ENCODE measurements at places on chromosomes 1 and 21.

DNA sequence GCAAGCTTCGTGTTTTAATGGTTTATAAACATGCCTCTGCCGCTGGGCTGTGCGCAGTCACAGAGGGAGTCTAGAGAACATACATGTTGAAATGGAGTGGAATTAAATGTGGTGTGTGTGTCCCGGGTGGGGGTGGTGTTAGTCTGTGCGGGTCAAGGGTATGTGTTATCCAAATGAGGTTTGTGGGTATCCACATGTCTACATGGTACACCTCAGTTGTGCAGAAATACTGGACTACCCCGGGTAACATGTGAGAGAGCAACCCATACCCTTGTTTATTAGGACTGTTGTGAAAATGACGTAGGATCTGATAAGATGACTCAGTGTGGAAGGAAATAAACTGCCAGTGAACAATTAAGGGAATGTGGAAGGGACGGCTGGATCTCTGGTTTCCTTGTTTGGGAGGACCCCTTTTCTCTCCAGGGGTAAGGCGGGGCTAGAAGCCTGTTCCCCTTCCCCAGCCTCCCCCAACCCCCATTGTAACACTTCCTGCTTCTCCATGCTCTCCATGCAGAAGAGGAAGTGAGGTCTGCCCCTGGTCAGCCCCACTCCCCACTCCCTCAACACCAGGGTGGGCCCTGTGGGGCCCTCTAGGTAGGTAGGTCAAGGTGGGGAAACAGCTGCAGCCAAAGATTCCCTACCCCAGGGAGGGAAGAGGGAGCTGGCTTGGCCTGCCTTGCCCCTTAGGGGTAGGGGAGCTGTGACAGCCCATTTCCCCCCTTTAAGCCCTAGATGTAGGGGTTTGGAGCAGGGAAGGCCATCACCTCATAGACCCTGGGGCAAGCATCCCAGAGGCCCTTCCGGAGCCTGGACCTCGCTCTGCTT lies 690 bp downstream of the EPS8L3 start:
- no peak for DNase-seq

DNA sequence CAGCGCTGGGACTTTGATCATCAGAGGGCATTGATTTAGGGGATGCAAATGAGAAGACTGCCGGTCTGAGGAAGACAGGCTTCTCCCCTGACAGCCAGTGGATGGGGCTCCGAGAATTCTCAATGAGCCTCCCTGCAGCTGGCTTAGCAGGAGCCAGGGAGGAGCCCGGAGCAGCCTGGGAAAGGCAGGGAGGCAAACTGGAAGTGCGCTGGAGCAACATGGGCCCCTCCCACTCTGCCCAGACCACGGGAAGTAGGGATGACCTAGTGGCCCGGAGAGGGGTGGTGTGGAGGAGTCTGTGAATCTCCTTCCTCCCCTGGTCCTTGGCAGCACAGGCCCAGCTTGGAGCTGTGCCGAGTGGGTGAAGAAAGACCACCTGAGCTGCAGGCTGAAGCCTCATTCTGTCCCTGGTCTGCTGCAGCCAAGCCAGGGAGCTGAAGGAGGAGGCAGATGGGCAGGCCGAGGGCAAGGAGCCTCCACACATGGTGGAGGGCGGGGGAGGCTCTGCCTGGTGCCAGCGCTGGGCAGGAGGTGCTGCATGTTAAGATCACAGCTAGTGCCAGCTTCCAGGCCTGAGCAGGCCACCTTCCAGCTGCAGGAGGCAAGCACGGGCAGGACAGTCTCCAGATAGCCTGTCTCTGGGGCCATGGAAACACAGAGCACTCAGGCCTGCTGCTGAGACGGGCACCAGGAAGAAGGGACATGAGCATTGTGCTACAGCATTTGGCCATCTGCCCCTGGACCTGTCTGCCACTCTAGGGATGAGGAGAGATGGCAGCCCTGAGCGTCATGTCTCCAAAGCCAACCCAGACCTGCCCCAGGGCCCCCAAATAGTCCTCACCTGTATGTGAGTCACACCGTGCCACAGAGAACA lies 12.2 kb upstream of the CLSTN1 start:
- DNase-seq: no peak

GRCh38 chr1:30741239-30741894 lies 16.2 kb downstream of the LAPTM5 start:
- DNase-seq: no peak

GRCh38 chr1:85276978-85277639 lies 677 bp upstream of the BCL10 start:
- no peak for DNase-seq

DNA sequence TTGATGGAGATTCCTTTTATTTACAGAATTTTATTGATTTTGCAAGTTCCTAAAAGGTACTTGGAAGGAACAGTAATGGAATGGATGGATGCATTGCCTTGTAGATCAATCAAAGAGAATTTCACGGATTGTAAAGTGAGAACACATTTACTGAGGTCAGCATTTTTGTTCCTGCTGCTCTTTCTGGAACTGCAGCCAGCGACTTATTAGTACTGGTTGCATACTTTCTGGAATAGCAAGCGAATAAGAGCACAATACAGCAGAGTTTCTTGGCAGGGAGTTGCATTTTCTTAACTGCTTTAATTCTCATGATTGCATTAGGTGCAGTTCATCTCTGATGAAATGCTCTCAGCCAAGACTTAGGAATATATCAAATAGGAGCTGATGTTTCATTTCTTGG lies 106.1 kb upstream of the CHODL start:
- DNase-seq: no peak

All from skeletal muscle cell (primary cell).